ENCODE measurements at places on chromosomes 2 and 18. TPM values are rescaled to one million over a fixed set of nuclear protein-coding genes. Genes with fewer than 3 reads are reported as not detected.

Gene XIRP2
- total RNA-seq, result not detected

Gene NRP2
- total RNA-seq, result 47.0 TPM

Gene UGT1A5
- not detected for total RNA-seq

Gene AQP12A
- total RNA-seq, result not detected

Gene MC4R
- not detected for total RNA-seq

Gene RAB27B
- 3.4 TPM for total RNA-seq

Gene ARHGEF4
- total RNA-seq, result 0.41 TPM

Gene C1QL2
- not detected for total RNA-seq

Gene STON1
- total RNA-seq, result 1.7 TPM

Data from T-helper 2 cell treated with Interferon-gamma antibody and Interleukin-4, amounts not matched to agents 100 ng/mL and 5 ng/mL, for 36 hours (primary cell).